ENCODE measurements at places on chromosomes 2 and 18.

GRCh38 chr2:104384961-104385360, 469.0 kb upstream of the POU3F3 start:
- DNase-seq = no peak

DNA sequence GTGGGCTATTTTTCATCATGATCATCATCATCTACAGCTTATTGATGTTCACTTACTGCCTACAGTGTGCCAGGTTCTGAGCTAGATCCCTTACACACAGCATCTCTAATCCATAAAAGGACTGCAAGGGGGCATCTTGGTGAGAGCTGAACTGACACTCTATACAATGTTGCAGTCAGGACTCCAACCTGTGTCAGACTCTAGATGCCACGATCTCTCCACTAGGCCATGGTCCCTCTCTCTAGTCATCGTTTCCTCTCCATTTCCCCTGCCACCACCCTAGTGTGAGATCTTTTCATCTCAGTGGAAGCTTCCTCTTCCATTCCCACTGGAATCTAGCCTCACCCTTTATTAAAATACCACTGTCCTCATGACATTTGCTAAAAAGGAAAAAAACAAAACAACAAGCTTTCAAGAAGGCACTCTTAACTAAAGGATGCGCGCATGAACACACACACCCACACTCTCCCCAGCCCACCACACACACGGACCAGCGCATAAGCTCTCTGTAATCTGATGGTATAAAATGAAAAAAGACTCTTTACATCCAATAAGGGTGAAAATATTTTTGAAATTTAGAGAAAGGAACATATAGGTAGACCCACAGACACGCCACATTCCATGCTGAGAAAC, 93.4 kb upstream of the THOC1 start:
- DNase-seq = no peak

- DNase-seq = no peak
These were observed 16.6 kb downstream of the DPP4 start for GRCh38 chr2:162057426-162057825.

GRCh38 chr2:173763641-173764040, 201.5 kb downstream of the SP3 start:
- DNase-seq = no peak

DNA sequence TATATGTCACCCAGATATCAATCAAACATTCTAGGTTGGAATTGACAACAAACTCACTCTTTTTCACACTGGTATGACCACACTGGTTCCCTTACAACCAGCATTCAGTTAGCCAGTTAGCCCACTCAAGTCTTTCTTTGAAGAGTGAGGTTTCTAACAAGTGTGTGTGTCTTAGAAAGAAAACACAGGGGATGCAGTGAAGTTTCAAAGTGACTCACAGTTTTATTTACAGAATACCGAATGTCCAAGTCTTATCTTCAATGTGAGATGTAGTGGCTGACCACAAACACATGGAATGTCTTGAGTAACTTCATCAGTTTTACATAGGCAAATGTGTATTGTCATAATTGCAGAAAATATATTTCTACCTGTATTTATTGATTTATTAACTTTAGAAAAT, 274.7 kb upstream of the HNMT start:
- DNase-seq = no peak

DNA sequence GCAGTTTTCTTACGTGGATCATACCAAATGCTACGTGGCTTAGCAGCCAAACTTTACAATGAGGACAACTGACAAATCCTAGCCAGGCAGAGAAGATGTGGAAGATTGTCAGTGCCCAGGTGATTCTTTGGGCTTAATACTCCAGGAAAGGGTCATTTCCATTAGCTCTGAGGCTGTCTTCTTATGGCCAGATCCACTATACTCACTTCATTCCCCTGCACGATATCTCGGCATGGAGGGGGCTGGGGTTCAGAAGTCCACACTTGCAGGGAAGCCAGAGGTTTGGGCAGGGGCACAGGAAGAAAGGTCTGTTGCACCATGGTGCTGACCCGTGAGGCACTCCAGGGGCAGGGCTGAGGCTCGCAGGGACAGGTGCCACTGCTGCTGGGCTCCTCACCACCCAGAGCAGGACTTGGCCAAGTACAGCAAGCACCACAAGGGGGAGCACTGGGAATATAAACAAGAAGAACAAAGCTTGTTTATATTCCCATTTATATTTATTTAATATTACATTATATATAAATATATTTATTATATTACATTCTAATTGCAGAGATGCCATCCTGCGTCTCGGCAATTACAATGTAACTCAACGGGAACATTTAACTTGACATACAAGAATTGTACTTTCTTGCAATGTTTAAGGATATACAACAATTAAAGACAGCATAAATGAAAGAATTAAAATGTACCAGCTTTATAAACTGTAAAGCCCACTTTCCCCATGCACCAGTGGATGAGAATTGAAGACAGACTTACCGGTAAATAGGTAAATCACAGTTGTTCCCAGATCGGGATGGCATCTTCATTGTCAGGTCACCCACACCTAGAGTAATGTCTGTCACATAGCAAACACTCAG, 27.2 kb downstream of the CLUL1 start:
- peak; percentile 71 for DNase-seq

DNA sequence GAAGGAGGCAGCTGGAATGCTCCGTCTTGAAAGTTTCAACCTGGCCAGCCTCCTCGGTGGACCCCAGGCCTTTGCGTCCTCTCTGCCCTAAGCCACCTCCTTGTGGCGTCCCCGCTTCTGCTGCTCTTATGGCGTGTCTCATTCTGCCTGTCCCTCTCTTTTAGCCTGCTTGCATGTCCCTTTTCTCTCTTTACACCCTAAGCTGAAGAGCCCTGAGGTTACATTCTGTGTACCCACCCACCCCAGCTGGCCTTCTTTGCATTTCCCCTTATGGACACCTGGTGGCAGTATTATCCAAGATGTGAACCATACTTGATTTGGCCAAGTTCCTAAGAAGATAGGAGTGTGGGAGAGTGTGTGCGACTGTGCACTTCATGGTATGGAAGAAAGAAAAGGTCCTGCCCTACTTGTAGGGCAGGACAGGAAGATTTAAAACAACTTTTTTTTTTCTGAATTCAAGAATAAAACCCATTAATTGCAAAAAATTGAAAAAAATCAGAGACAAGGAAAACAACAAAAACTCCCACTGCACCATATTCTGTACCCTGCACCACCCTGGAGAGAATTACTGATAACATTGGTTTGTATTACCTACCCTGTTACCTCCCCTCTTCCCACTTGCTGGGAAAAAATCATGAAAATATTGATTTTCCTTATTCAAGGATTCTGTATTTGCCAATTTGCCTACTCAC, 77.4 kb downstream of the DYSF start:
- DNase-seq = peak; percentile 34

DNA sequence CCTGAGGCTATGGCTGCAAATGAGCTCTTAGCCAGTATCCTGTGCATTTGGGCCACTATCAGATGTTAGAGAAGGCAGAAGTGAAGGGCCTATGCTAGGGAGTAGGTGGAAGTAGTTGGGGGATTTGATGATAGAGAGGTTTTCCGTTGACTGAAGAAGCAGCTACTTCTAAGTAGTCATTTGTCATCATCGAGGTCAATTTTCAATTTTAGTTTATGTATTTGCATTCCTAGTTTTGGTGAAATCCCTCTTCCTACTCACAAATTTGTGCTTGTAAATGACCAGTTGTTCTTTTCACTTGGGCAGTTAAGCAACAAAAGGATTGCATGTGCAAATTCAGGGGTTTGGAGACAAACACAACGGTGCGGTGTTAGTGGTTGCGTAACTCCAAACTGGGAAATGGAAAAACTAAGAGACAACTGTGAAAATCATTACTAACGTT, 48.5 kb upstream of the PELI1 start:
- DNase-seq = peak; percentile 59

DNA sequence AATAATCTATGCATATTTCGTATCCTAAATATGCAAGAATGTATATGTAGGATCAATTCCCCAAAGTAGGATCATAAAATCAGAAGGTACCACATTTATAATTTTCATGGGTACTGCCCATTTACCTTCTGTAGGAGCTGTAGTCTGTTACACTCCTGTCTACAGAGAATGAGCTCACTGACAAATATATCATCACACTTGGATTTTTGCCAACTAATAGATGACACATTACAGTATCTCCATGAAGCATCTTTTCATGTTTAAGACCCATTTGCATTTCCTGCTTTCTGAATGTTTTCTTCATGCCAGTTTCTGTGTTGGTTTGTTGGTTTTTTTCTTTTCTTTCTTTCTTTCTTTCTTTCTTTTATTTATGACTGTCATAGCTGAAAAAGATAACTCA, 70.9 kb upstream of the EML6 start:
- DNase-seq = no peak

- DNase-seq = no peak
These were observed 487.6 kb downstream of the TMEM182 start for GRCh38 chr2:103249462-103249861.

DNA sequence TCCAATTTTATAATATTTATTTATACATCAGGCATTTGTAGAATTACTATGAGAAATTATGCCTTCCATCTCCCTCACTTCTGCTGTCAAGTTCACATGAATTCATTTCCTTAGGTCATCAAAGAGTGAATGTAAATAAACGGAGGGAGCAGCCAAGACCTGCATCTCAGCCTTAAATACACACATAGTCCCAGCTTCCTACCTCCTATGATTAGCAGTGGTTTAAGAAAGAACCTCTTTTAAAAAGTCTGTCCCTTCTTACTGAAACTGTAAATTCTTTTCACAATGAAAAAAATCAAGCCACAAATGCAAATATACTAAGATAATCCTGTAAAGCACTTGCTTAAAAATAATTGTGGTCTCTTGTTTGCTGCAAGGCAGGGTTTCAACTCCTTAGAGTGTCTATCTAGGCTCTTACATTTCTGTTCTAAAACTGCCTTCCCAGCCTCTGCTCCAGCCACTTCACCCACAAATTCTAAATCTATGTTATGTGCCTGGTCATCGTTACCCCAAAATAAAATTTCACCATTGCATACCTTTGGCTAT, 532.7 kb upstream of the FSHR start:
- no peak for DNase-seq

GRCh38 chr2:163753726-163754125, 17.9 kb upstream of the FIGN start:
- DNase-seq = peak; percentile 40

- no peak for DNase-seq
These were observed 94.4 kb downstream of the LBH start for GRCh38 chr2:30325600-30326328.

- no peak for DNase-seq
These were observed 51.6 kb upstream of the NCOA1 start for GRCh38 chr2:24439280-24439970.

DNA sequence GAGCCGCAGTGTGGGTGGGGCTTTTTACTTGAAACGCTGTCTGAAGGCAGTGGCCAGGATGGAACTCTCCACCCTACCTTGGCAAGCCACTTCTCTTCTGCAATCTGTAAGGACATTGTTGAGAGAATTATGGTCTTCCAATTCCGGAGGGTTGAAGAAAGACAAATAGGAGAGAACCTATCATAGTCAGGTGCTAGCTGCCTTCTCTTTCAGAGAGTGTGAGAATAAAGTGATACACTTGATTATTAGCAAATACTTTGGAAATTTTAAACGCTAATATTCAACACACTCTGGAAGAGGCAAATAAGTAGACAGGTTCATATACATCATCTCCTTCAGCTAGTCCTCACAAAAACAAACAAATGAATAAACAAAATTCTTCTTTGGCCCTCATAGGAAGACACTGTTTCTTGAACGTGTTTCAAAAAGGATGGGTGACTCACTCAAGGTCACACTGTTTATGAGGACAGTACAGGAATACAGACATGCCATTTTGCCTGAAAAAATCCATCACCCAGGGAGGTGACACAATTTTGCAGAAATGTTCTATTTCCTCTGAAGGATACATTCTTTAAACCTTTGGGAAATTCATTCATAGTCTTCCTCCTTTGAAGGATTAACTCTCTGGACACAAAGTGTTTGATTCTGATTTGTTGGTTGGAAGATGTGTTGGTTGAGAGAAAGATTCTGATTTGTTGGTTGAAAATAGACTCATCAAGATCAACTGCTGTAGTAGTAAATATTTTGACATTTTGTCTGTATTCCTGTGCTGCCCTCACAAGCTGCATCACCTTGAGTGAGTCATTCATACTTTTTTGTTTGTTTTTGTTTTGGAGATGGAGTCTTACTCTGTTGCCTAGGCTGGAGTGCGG, 2.2 kb upstream of the IL1RN start:
- DNase-seq = no peak

DNA sequence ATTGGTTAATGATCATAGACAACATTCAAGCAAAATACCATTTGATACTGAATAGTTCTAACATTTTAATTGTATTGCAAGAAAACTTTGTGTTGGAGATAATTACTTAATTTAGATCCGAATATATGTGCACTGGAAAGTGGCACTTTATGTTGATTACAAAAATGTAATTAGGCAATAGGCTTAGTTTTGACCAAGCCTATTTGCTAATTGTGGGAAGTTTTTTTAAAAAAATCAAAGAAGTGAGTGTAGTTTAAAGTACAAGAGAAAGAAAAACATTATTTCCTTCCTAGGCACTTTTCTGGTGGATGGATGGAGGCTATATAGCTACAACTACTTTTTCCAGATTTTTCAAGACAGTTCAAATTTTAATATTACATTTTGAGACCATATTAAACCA, 18.3 kb upstream of the PELI1 start:
- DNase-seq = no peak

- peak; percentile 89 for DNase-seq
These were observed 112.1 kb upstream of the ATP8B1 start for GRCh38 chr18:57915248-57915647.

DNA sequence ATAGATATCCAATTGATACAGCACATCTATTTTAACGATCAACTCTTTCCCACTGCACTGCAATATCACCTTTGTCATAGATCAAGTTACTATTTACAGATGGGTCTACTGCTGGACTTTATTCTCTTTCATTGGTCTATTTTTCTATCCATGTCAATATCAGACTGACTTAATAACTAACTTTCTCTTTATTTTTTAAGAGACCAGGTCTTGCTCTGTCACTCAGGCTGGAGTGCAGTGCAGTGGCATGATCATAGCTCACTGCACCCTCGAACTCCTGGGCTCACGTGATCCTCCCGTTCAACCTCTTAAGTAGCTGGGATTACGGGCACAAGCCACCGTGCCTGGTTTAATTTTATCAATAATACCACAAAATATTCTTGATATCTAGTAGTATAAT, 71.2 kb downstream of the TLK1 start:
- DNase-seq = no peak

- DNase-seq = no peak
These were observed 45.1 kb upstream of the CD226 start for GRCh38 chr18:69992776-69993175.

DNA sequence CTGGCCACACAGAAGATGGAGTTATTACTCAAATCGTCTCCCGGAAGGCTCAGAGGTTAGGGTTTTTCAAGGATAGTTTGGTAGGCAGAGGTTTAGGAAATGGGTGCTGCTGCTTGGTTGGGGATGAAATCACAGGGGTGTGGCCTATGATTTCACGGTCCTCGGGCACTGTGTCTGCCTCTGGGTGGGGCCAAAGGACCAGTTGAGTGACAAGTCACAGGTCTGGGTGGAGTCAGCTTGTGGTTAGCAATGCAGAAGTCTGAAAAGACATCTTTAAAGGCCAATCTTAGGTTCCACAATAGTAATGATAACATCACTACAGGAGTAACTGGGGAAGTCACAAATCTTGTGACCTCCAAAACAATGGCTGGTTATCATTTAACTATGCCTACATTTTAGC, 387.8 kb downstream of the ZNF521 start:
- no peak for DNase-seq

GRCh38 chr2:206481056-206481455, 37.7 kb downstream of the ADAM23 start:
- no peak for DNase-seq

Data from lung (tissue), 17 donors.